Tibial nerve (tissue), 4 donors: ENCODE measurements at places on chromosomes 16 and 17. TPM values are rescaled to one million over a fixed set of nuclear protein-coding genes. Genes with fewer than 3 reads are reported as not detected.

DNA sequence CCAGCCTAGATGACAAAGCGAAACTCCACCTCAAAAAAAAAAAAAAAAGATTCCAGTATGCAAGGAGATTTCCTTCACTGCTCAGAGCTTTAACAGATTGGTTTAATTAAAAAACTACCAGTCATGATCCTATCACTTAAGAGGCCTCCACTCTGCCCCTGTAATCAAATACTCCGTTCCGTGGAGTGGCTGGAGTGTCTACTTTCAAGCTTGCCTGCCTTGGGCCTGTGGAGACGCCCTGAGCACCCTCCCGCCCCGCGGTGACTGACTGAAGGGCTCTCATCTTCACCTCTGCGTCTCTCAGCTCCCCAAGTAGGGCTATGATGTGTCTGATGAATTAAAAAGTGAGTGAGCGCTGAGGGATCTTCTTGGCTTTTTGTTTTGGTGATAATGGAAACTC is 25.3 kb upstream of the TRPV3 start:
- H3K27me3 ChIP-seq, result no peaks in the 10 kb centered on the region
- DNase-seq, result no peak
- H3K4me1 ChIP-seq, result no peaks in the 10 kb centered on the region
- H3K27ac ChIP-seq, result no peak overlapping the region
- peaks cover 5% of the 10 kb centered on the region for H3K36me3 ChIP-seq
- no peak overlapping the region for H3K4me3 ChIP-seq

DNA sequence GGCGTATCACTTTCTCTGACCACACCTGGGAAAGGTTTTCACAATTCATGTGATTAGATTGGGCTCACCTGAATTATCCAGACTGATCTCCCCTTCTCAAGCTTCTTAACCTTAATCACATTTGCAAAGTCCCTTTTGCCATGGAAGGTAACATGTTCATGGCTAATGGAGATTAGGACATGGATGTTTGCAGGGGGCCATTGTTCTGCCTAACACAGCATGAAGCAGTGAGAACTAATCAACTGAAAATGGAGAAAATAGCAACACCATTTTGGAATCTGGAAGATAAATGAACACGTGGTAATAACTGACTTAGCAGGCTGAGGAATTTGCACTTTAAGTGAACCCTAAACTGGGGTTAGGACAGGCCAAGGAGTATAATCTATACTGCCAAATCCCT is 25.0 kb upstream of the SBK1 start:
- no peaks in the 10 kb centered on the region for H3K27me3 ChIP-seq
- DNase-seq, result no peak
- no peak overlapping the region for H3K4me3 ChIP-seq
- H3K36me3 ChIP-seq, result no peaks in the 10 kb centered on the region

DNA sequence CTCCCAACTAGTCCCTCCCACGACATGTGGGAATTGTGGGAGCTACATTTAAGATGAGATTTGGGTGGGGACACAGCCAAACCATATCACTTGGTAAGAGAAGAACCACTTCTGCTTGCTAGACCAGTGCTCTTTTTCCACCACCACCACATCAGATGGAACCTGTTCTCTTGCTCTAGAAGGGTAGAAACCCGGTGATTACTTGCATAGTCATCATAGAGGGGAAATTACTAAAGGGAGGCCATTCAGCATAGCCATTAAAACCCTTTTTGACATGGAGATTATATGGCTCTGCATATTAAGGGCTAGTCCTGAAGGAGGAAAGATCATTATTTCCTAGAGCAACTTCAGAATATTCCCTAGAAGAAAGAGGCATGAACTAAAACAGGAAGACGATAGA is 1188.0 kb downstream of the CDH11 start:
- no peaks in the 10 kb centered on the region for H3K36me3 ChIP-seq
- no peak for DNase-seq
- no peaks in the 10 kb centered on the region for H3K4me1 ChIP-seq
- no peak overlapping the region for H3K4me3 ChIP-seq
- H3K27ac ChIP-seq, result no peak overlapping the region

GRCh38 chr16:80174416-80174815 is 366.4 kb upstream of the DYNLRB2 start:
- no peak for DNase-seq
- no peaks in the 10 kb centered on the region for H3K4me1 ChIP-seq
- no peak overlapping the region for H3K4me3 ChIP-seq

- DNase-seq, result no peak
- no peaks in the 10 kb centered on the region for H3K27me3 ChIP-seq
Observed at GRCh38 chr16:76756951-76757350, 434.0 kb upstream of the MON1B start.

- peaks cover 4% of the 10 kb centered on the region for H3K4me1 ChIP-seq
- no peaks in the 10 kb centered on the region for H3K27me3 ChIP-seq
- DNase-seq, result no peak
- H3K36me3 ChIP-seq, result no peaks in the 10 kb centered on the region
Observed at GRCh38 chr17:82369211-82369610, 2.4 kb upstream of the UTS2R start.

GRCh38 chr16:4566144-4566543 is 10.0 kb downstream of the C16orf96 start:
- H3K4me1 ChIP-seq, result peaks cover 3% of the 10 kb centered on the region
- no peaks in the 10 kb centered on the region for H3K27me3 ChIP-seq
- DNase-seq, result no peak
- H3K36me3 ChIP-seq, result no peaks in the 10 kb centered on the region

DNA sequence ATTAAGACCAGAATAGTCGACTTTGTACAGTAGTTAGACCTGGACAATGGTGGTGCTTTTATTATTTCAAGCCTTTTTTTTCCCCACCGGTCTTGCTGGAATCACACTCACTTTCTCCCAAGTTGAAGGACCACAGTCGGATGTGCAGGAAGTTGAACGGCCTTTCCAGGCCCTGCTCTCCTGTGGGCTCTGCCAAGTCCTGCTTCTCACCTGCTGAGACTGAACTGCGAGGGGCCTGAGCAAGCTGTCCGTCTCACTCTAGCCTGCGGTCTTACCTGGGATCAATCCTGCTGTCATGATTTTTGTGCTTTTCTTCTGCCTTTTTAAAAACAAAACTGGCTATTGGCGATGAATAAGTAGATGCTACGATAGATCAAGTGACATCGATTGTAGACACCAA is 1.3 kb downstream of the TLCD3A start:
- no peak overlapping the region for H3K27ac ChIP-seq
- H3K4me3 ChIP-seq, result no peak overlapping the region
- H3K36me3 ChIP-seq, result peaks cover 10% of the 10 kb centered on the region

- H3K4me3 ChIP-seq, result peak overlapping the region; percentile 52
- no peak for DNase-seq
- no peaks in the 10 kb centered on the region for H3K4me1 ChIP-seq
Observed at GRCh38 chr17:76869496-76870376, 1.5 kb downstream of the MGAT5B start.

DNA sequence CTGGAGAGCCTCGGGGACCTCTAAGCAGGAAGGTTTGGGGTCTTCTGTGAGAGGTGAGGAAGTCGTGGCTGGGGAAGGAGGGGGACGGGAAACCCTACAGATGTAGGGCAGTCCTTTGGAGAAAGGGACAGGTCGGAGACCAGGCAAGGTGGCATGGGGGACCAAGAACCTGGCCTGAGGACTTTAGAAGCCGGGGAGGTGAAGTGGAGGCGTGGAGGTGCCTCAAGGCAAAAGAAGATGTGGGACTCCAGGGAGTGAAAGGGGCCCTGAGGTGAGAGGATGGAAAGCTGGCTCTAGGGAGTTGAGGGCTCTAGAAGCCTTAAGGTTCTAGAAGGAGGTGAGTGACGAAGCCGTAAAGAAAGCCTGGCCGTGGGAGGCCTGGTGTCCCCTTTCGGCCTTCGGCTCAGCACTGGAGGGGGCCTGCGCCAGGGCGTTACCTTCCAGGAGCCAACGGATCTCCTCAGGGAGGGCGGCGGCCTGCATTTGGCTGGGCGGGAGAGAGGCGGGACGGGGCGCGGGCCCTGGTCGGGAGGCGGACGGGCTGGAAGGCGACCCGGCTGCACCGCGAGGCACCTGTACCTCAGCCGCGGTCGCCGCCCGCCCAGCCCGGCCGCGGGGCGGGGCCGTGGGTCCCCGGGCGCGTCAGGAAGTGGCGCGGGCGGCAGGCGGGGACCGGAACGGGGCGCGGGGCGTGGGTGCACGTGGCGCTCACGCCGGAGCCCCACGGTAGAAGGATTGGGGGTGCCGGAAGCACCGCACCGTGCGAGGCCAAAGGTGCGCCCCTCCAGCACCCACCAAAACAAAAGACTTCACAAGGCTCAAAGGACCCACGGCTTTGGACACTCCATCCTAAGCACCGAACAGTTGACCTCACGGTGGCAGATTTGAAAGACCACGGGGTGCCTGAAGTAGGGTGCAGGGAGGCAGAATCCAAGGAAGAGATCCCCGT is at the start of gene SKAP1:
Gene SKAP1, minus strand, starts transcription at position 577 of the 949 bp plus-strand sequence.
- DNase-seq, result no peak
- peaks cover 6% of the 10 kb centered on the region for H3K4me1 ChIP-seq
- peak within 1 kb of the TSS; percentile 11 for H3K4me3 ChIP-seq
- H3K27me3 ChIP-seq, result peaks cover 68% of the 10 kb centered on the region
- H3K36me3 ChIP-seq, result no peaks in the 10 kb centered on the region

- H3K4me1 ChIP-seq, result no peaks in the 10 kb centered on the region
- no peak overlapping the region for H3K27ac ChIP-seq
- H3K36me3 ChIP-seq, result no peaks in the 10 kb centered on the region
- no peaks in the 10 kb centered on the region for H3K27me3 ChIP-seq
- DNase-seq, result no peak
Observed at GRCh38 chr17:57330587-57330986, 74.3 kb downstream of the MSI2 start.

DNA sequence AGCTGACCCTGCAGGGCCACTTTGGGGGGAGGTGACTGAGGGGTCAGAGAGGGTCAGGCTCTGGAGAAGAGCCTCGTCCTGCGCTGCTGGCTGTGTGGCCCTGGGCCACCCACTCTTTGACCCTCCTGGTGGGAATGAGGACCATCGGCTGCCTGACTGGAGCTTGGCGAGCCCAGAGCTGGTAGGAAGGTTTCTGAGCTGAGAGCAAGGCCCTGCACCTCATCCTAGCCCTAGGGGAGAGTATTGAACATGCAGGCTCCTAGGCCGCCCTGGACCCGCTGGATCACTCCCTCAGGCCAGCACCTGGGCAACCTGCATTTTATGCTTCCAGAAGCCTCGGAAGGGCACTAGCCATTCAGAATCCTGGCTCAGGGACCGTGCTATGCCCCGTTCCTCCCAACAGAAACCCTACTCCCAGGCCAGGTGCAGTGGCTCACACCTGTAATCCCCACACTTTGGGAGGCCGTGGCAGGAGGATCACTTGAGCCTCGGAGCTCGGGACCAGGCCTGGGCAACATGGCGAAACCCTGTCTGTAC is 14.5 kb downstream of the MAP2K3 start:
- no peak for DNase-seq
- no peaks in the 10 kb centered on the region for H3K27me3 ChIP-seq
- H3K36me3 ChIP-seq, result peaks cover 28% of the 10 kb centered on the region
- no peak overlapping the region for H3K4me3 ChIP-seq
- no peak overlapping the region for H3K27ac ChIP-seq

DNA sequence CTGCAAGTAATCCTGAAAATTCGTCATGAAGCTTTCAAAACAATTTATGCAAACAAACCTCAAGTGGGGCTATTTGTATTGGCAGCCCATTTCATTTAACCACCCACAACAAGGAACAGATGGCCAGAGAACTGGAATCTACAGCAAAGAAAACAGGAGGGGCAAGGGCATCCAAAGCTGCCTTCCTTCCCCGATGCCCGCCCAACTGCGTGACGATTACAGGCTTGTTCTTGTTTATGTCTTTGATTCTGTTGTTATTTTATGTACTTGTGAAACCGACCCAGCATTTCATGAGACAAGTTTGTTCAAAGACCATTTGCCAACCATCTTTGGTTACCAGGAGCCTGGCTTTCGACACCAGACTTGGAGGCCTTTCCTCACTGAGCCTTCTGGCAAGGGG is 59.1 kb upstream of the IRX6 start:
- H3K4me3 ChIP-seq, result no peak overlapping the region
- H3K27me3 ChIP-seq, result no peaks in the 10 kb centered on the region

The ADAM11 gene
- total RNA-seq, result 3.9 TPM

The PALB2 gene
- 10.0 TPM for total RNA-seq
